NCI-H345 (cell line): ENCODE measurements at places on chromosomes 7 and 10.

DNA sequence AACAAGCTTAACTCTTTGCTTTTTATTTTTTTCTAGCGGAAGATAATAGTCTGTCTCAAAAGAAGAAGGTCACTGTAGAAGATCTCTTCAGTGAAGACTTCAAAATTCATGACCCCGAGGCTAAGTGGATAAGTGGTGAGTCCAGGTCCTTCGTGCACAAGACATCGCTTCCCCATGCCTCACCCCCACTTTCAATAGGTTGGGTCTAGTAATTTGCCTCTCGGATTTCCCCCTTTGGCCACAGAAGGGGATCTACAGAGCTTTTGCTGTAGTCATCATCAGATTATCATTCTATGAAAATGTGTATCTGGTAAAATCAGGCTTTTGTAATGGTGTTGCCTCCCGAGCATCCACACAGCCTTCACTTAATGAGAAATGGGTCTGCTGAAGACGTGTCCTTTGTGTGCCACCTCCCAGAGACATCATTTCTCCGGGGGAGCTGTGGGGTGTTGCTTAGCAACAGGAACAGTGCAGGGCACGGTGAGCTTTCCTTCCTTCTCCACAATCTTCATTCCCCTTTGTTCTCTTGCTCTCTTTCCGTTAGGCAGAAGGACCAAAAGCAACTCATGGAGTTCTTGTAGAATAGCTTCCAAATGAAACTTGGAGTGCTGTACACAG, 422.8 kb downstream of the DPP6 start:
- DNase-seq: no peak

DNA sequence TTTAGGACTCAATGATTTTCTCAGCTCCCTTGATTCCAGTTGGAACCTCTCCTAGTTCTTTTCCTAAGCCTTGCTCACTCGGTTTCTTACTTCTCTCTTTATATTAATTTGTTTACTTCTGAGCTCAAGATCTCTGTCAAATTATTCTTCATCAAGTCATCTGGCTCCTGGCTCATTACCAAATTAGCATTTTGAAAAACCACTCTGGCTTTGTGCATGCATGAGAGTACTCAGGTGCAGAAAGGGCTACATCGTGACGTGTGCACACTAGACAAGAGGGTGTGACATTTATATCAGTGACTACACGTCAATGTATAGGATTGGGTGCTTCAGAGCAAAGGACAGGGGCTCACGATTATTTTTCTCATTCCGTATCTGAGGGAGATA, 645.7 kb upstream of the DPP6 start:
- no peak for DNase-seq

DNA sequence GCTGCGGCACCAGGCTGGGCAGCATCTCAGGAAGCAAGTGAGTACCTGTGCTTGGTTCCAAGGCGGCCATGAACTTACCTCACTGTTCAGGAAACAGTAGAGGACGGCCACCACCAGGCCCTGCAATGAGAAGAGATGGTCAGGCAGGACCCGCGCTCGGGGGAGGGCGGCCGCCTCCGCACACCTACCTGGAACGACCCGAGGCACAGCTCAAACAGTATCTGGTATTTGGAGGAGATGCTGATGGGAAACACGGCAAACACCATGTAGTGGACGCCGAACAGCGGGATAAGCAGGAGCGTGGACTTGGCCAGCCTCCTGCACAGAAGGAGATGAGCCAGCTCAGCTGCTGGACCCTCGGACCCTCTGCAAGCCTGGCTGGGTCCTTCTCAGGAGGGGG, 112.9 kb downstream of the VIPR2 start:
- no peak for DNase-seq

DNA sequence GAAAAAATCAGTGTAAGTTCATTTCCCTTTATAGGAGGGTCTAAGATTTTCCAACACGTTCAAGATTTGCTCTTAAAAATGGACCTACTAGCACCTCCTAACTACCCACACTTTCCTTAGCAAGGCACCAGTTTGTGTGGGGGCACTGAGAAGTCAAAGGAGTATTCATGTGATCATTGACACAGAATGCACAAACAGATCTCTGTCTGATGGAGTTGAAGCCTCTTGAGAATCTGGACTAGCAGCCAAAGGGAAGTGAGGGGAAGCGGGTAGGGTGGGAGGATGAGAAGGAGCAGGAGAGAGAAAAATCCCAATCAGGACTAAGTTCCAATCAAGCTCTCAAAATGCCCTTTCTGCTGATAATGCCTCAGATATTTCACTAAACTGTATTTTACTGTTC, 4.1 kb downstream of the MMS19 start:
- no peak for DNase-seq
